T47D (cell line): ENCODE measurements at places on chromosomes 2 and 18.

GRCh38 chr2:157324331-157324843, 1.2 kb downstream of the ERMN start:
- no peak for DNase-seq

- no peak for DNase-seq
Observed at GRCh38 chr18:72342933-72343332, 201.2 kb downstream of the CBLN2 start.

DNA sequence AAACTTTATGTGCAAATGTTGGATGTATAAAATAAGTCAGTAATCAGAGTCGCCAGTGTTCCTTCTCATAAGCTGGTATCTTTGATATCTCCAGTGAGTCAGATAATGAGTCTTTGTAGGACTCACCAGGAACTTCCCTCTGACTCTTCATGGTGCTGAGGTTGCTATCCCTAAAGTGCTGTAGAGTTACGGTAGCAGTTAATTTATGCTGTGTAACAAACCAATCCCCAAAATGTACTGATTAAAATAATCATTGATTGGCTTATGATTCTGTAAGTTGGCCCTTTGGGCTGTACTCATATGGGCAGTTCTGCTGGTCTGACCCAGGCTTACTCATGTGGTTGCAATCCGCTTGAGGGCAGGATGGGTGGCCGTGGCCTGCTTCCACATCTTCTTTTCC, 43.8 kb downstream of the MAIP1 start:
- no peak for DNase-seq

GRCh38 chr2:135245071-135245470, 193.0 kb downstream of the RAB3GAP1 start:
- DNase-seq, result no peak

DNA sequence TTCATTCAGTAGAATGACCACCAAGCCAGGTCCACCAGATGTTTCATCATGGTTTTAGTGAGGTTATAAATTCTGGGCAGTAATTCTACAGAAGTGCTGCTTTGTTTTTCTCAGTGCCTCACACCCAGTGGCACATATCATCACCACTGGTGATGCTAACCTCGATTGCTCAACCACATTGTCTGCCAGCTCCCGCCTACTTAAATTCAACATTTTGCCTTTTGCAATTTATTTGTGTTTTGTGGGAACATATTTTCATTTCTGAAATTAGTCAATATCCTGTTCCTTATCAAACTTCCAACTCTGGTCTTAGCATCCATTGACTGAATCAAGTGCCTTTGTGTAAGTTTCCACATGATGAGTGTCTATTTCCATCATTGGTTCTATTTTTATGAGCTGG, 62.3 kb upstream of the TMEM178A start:
- DNase-seq, result no peak

DNA sequence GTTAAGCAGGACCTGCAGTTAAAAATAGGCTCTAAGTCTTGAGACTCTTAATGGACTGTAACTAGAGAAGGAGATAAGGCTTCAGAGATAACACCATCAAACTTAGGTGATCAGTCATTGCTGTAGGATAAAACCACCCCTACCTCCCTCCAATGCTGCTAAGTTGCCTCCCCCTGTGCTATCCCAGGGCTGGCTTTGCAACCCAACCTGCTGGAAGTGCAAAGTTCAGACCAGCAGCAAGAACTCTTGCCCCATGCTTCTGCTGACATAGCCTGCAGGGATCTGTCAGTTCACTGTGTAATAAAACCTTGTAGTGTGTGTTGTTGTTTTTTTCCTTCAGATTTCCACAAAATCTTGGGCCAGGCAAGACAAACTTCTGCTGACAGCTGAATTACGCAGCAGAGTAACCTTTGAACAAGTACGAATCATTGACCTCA, 57.4 kb upstream of the EPB41L3 start:
- DNase-seq, result no peak

GRCh38 chr2:86272111-86272510, 65.3 kb downstream of the REEP1 start:
- DNase-seq, result no peak

GRCh38 chr2:204175552-204176271, 239.1 kb downstream of the ICOS start:
- DNase-seq, result no peak

GRCh38 chr2:231276987-231277386, 78.6 kb downstream of the ARMC9 start:
- DNase-seq, result no peak

GRCh38 chr2:226995625-226996041, 159.8 kb downstream of the RHBDD1 start:
- DNase-seq, result no peak

- no peak for DNase-seq
Observed at GRCh38 chr2:236720974-236721540, 151.4 kb downstream of the ACKR3 start.

GRCh38 chr18:30485078-30485477, 557.5 kb downstream of the DSC3 start:
- DNase-seq, result no peak

DNA sequence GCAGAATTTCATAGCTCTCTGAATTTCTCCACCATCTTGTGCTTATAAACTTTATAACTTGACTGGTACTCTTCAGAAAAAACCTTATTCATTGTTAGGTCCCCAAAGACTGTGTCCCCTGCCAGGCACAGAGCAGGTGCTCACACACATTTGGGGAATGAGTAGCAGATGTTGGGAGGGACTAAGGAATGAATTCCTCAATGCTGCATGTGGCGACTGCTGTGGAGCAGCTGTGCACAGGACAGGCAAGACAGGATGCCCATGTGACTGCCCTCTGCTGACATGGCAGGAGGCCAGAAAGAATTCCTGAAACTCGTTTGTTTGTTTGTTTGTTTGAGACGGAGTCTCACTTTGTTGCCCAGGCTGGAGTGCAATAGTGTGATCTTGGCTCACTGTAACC, 122.3 kb upstream of the ITGA6 start:
- DNase-seq, result no peak

DNA sequence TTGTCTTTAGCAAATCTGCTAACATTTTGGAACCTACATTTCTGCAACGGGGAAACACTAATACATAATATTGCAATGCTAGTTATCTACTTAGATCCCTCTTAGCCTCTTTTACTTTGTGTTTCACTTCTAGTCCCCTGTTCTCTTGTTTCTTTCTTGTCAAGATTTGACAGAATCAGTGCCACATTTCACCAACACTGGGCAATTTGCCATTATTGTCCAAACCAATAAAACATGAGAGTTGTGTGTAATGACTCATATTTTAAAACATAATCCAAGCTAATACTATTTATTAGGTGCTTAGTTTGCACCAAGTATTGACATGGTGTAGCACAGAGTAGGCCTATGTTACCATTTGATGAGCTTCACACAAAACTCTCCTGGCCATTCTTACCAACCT, 33.7 kb upstream of the ACVR1C start:
- DNase-seq, result no peak

- DNase-seq, result no peak
Observed at GRCh38 chr2:233130481-233131020, 70.4 kb downstream of the INPP5D start.

- no peak for DNase-seq
Observed at GRCh38 chr2:23221236-23221635, 163.7 kb upstream of the KLHL29 start.

DNA sequence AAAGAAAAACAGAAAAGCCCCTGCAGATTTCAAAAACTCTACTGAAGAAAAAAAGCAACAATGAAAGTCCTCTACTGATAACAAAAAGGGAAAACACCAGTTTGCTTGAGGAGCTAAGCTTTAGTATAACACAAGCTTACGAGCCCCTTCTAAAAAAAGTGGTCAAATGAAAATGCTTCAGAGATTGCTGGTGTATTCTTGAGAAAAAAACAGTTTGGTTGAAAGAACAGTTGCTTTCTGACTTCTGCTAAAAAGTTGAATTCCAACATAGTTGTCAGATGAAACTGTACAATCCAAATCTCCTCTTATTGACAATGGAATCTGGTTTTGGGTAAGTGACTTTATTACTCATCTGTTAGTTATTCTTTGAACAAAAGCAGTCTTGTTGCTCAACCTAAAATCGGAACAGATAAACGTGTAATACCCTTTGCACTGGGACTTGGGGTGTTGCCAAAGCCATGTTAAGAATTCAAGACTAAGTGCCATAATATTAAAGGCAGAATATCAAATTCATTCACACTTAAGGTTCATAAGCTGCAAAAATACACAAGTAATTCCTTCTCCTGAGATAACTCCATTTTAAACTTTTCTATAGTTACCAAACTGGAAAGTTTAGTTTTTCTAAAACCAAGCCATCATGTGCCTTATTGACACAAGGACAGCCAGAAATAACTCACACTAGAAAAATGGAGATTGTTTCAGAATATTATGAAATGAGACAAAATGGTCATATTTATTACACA, 45.3 kb upstream of the SPAG16 start:
- peak; percentile 44 for DNase-seq

DNA sequence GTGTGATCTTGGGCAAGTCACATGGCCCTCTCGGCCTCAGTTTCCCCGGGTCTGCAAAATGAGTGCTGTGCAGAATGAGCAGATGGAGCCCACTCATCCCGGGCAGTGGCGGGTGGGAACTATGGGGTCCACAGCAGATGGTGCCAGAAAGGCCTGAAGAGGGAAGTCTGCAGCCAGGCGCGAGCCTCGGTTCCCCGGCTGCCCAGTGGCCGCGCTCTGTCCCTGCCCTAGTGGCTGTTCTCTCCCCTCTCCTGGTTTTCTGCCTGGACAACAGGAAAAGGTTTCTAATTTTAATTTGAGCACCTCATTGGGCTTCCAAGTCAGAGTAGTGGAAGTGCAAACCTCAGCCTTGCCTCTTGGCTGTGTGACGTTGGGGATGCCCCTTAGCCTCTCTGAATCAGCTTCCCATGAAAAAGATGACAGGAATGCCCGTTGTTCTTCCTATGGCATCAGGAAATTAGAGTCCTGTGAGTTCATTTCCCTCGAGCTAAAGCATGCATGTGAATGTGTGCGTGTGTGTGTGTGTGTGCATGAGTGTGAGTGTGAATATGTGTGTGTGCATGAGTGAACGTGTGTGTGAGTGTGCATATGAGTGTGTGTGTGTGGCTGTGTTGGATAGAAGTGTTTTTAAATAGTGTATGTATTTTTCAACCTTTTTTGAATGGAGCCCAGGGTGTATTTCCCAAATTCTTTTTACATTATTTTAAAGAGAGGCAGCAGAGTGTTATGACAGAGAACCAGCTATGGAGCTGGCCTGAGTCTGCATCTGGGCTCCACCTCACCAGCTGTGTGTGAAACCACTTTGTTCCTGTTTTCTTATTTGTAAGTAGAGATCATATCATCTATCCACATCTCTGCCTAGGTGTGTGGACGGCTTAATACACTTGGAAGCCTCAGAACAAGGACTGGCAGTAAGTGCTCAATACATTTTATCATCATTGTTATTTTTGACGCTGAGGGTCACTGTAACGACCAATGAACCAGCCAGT, 41.3 kb downstream of the RRM2 start:
- DNase-seq, result no peak

- DNase-seq, result no peak
Observed at GRCh38 chr2:166041613-166042012, 86.2 kb downstream of the SCN1A start.

DNA sequence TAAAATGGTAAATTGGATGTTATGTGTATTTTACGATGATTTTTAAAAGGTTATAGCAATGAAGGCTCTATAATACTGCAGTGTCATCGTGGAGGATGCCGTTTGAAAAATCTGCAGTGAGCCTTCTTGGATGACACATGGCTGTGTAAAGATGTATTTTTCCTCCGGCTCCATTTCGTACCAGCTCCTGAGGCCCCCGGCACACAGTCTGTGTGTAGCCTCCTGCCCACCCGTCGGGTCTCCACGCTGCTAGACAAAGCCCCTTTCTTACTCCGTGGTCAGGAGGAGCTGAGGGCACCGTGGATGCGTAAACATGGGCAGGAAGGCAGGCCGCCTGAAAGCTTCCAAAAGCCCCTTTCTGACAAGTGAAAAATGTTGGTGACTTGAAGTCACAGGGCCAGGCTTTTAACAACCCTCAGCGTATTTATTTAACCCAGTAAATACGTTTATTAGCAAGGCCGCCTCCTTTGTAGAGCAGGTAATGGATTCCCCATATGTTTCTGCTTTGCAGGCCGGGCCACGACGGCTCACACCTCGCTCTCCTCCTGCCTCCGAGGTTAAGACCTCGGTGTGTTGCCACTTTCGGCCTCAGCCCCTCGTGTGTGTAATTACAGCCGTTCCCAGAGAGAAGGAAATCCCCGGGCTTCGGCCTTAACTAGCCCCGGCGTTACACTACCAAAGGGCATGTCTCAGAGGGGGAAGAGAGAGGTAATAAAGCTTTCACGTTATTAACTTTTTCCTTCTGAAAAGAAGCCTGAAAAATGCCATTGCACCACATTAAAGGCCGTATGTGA, 72.8 kb downstream of the DDX1 start:
- DNase-seq, result no peak

DNA sequence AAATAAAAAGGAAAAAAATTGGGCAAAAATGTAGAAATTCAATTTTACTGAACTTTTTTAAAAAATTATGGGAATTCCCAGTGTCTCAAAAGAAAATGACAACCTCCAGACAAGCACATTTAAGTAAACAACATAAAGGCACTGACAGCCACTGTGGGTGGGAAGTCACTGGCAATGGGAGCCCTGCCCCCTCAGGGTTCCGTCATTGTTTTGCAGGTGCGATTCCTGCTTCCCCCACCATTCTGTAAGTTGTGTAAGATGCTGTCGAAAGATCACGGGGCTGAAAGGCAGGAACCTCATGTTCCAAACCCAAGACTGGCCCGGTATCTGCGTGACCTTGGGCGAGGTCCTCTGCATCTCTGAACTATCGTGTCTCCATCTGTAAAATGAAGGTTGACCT, 15.8 kb upstream of the ASPRV1 start:
- no peak for DNase-seq

DNA sequence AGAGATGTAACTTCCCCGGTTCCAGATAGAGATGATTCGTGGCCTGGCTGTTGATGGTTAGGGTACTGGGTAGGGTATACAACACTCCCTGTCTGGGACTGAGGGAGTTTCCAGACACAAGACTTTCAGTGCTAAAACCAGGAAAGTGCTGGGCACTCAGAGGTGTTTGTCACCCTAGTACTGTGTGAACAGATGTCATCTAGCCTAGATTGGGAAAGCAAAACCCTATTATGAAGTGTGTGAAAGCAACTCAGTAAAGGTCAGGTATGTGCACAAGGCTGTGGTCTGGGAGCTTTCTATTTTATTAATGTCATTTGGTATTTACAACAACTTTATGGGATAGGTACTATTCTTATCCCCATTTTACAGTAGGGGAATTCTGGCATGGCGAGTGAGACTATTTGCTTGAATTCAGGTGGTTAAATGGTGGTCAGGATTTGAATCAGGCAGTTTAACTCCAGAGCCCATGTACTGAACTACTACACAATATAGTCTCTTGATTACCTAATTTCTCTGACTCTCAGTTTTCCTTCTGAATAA, 2.6 kb downstream of the BZW1 start:
- DNase-seq, result no peak

GRCh38 chr2:45572979-45573378, 38.1 kb downstream of the SRBD1 start:
- no peak for DNase-seq

DNA sequence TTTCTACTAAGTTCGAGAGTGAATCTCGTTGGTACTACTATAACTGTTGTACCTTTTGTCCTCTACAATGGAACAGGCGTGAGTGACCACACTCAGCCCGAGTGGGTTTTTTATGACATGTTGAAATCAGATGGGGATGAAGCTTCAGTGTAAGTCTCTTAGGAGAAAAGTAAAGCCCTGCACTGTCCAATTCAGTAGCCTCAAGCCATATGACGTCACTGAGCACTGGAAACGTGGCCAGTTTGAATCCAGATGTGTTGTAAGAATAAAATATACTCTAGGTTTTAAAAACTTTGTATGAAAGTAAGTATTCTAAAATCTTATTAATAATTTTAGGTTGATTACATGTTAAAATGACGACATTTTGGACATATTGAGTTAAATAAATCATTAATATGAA, 101.7 kb upstream of the SP3 start:
- no peak for DNase-seq
